ENCODE measurements at places on chromosomes 5 and 9. TPM values are rescaled to one million over a fixed set of nuclear protein-coding genes. Genes with fewer than 3 reads are reported as not detected.

The EQTN gene
- not detected for polyA plus RNA-seq

The IFNB1 gene
- not detected for polyA plus RNA-seq

The LCN9 gene
- polyA plus RNA-seq: not detected

DNA sequence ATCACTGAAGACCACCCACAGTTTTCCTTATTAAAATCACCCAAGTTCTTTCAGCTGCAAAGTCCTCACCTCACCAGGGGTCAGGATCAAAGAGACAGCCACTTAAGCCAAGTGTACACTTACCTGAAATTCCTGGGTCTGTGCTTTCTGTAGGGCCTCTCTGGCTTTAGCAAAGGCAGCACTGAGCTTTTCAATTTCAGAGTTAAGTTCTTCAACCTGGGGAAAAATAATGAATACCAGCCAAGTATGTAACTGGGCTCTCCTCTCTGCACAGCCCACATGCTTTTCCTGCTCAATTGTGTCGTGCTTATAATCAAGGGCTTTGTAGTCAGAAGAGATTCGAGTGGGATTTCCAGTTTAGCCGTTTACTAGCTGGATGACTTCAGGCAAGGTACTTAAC, 55.1 kb downstream of the CDK5RAP2 start:
- no peak for DNase-seq

GRCh38 chr5:155783791-155784190, 543.2 kb upstream of the SGCD start:
- no peak for DNase-seq

- no peak for DNase-seq
Measured at GRCh38 chr5:75690669-75691068, 26.6 kb downstream of the POC5 start.

DNA sequence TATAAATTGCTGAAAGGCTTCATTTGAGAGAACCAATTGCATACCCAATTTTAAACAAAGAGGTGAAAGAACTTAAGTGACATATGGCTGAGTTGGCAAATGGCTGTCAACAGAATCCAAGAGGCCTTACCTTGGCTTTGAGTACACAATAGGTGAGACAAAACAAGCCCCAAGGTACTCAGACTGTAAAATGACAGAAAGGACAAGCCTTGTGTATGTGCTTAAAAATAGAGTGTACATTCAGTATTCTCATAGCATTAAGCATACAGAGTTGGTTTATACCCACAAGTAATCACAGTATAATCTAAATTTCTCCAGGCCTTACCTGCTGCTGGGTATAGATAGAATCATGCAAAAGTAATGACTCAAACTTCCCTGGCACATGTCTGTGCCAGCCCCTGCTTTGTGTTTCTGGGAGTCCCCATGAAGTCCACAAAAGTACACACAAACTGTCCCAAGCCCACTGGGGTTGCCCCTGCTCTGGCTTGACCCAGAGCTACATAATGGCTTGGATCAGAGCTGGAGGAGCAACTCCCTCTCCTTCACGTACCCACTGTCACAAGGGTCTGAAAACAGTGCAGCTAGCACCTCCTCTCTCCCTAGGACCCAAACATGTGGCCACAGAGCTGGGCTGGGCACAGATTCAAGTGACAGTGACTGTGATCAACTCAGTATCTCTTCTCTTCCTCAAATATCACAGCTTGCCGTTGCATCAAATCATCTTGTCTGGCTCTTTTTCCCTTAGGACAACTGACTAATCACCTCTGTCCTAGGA, 250.8 kb downstream of the ENC1 start:
- no peak for DNase-seq

GRCh38 chr5:65938256-65938655, 11.9 kb downstream of the ERBIN start:
- no peak for DNase-seq

- DNase-seq: no peak
Measured at GRCh38 chr9:127035948-127036347, 86.5 kb downstream of the ANGPTL2 start.

- DNase-seq: no peak
Measured at GRCh38 chr5:32165597-32165996, 8.5 kb downstream of the GOLPH3 start.

- no peak for DNase-seq
Measured at GRCh38 chr5:172635038-172635437, 6.0 kb upstream of the NEURL1B start.

DNA sequence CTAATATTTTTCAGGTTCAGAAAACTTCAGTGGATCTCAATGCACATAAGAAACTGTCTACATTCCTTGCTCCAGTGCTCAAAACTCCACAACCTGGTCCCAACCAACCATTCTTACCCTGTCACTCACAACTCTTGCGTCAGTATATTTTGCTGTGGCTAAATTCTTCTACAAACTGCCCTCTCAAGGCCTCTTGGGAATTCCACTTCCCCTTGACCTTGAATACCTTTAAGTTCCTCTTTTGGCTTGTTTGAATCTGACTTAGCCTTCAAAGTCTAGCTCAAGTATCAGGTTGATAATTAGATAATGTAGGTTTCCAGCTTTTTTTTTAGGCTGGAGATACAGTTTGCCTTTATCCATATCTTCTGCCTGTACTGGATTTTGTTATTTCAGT, 128.3 kb downstream of the SLF1 start:
- no peak for DNase-seq

DNA sequence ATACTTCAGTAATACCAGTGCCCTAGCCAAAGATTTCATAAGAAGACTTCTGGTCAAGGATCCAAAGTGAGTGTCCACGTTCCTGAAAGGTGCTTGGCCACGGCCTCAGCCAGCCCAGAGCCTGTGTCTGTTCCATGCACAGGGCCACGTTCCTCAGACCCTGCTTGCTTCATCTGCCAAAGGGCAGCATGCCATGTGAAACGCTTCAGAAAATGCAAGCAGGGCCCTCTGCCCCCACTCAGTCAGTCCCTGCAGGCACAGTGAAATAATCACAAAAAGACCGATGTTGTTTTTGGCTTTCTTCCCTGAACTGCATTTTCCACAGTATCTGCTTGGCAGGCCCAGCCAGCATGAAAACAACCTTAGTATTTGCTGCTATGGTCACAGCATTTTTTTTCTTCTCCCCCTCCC, 85.5 kb upstream of the CTSL start:
- DNase-seq: peak; percentile 47

GRCh38 chr9:123742009-123742767, 187.7 kb downstream of the DENND1A start:
- DNase-seq: no peak

- DNase-seq: no peak
Measured at GRCh38 chr9:122016309-122016708, 76.8 kb downstream of the TTLL11 start.
